ENCODE measurements at places on chromosomes 5 and 9. TPM values are rescaled to one million over a fixed set of nuclear protein-coding genes. Genes with fewer than 3 reads are reported as not detected.

The C9 gene
- total RNA-seq = not detected

The MRPL22 gene
- total RNA-seq = 42.2 TPM

The TMEM174 gene
- not detected for total RNA-seq

The LCN15 gene
- not detected for total RNA-seq

The PAEP gene
- total RNA-seq = not detected

The SH3GL2 gene
- total RNA-seq = not detected

The FBN2 gene
- total RNA-seq = 63.1 TPM

The MAMDC2 gene
- 0.86 TPM for total RNA-seq

The CLIC3 gene
- 29.6 TPM for total RNA-seq

The TSPAN17 gene
- total RNA-seq = 39.3 TPM

The MTX3 gene
- total RNA-seq = 8.1 TPM

The TTC23L gene
- not detected for total RNA-seq

The PDE6A gene
- total RNA-seq = not detected

The GRIA1 gene
- 3.4 TPM for total RNA-seq
